Urinary bladder (tissue), 4 donors: ENCODE measurements at places on chromosomes 13 and 19. TPM values are rescaled to one million over a fixed set of nuclear protein-coding genes. Genes with fewer than 3 reads are reported as not detected.

GRCh38 chr19:873084-873483, 13.6 kb downstream of the CFD start:
- DNase-seq, result no peak

GRCh38 chr19:47445937-47446402, 25.7 kb downstream of the SLC8A2 start:
- DNase-seq, result no peak

GRCh38 chr13:105363261-105364190, 1171.9 kb downstream of the EFNB2 start:
- peak; percentile 15 for DNase-seq

MAP4K1 gene
- 2.2 TPM for total RNA-seq

COX6B1 gene
- total RNA-seq, result 192 TPM

DNA sequence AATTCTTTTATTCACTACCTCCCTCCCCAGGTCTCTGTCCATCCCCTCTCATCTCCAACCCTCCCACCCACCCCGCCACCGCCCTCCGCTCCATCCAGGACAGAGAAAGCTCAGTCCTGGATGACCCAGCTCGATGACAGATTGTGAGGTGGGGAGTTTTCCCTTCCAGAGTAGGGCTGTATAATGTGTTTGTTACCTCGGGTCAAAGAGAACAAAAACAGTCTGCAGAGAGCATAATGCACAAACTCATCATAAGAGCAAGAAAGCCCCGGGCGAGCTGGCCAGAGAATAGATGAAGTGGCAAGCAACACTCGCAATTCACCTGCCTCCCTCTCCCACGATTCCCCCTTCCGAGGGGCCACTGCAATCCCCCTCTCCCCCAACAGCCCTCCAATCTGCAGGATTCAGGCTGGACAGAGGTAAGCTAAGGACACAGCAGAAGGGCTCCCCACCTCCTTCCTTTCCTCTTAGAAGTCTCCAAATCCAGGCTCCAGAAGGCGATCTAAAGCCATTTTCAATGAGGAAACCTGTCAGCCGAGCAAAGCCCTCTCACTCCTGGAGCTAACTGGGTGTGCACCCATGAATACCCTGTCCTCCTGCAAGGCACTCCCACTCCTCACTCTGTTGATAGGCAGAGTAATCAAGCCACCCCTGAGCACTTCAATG, 2.6 kb downstream of the CACNA1A start:
- DNase-seq, result no peak

ELOF1 gene
- total RNA-seq, result 15.4 TPM

GRCh38 chr13:64756621-64757020, 2473.5 kb downstream of the PCDH9 start:
- DNase-seq, result no peak
